ENCODE measurements at places on chromosomes 6 and 20.

DNA sequence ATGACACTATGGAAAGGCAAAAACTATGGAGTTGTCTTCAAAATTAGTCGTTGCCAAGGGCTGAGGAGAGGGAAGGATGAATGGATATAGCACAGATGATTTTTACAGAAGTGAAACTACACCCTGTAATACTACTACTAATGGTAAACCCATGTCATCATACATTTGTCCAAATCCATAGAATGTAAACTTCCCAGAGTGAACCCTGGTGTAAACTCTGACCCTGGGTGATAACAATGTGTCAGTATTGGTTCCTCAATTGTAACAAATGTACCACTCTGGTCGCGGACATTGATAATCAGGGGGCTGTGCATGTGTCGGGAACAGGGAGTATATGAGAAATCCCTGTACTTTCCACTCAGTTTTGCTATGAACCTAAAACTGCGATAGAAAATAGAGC, 72.2 kb downstream of the CNBD2 start:
- peak; percentile 19 for DNase-seq

DNA sequence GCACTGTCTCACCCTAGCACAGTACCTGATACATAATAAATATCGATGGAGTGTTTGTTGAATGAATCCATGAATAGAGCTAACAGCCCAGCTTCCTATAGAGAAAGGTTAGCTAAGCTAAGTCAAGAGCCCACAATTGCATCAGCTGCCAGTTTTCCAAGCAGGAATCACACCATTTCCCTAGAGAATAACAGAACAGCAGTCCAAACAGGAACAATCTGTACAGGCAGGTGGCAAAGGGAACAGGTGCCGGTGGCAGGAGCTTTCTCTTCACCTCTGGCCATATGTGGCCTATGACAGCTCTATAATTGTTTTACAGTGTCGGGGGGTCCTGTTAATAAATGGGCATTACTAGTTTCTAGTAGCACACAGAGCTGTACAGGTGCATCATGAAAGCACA, 38.8 kb downstream of the ISM1 start:
- DNase-seq, result no peak

GRCh38 chr6:63571361-63572043, 778 bp upstream of the LOC128125822 start:
- DNase-seq, result no peak

DNA sequence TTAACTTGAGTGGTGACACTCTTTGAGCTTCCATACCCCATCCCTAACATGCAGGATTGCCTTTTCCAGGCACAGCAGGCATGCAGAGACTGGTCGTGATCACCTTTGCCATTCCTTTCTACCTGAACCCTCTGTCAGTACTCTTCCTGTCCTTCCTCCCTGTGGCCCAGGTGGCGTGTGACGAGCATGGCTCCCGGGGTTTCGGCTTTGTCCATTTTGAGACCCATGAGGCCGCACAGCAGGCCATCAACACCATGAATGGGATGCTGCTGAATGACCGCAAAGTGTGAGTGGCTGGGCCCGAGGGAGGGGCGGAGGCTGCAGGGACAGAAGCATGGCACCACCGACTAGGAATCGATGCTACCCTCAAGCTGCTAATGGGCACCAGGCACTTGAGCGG, 6.7 kb downstream of the PABPC1L start:
- no peak for DNase-seq

- no peak for DNase-seq
These were observed 84.5 kb upstream of the TOX2 start for GRCh38 chr20:43829951-43830690.

DNA sequence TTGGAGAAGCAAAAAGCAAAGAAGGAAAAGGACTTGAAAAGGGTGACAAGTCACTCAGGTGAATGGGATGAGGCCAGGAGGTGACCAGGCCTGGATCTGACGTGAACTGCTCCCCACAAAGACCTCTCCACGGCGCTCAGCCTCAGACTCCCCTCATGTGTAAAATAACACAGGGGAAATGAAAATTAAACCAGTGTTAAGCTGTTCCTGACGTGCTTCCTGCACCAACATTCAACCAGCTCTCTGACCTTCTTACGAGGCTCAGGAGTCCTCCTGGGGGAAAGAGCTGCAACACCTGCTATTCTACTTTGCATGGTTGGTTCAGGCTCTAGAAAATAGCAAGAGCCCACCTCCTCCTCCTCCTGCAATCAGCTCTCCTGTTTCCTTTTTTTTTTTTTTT, 256.7 kb downstream of the ATXN1 start:
- DNase-seq, result no peak

GRCh38 chr6:110822249-110822648, 7.0 kb upstream of the CDK19 start:
- no peak for DNase-seq

DNA sequence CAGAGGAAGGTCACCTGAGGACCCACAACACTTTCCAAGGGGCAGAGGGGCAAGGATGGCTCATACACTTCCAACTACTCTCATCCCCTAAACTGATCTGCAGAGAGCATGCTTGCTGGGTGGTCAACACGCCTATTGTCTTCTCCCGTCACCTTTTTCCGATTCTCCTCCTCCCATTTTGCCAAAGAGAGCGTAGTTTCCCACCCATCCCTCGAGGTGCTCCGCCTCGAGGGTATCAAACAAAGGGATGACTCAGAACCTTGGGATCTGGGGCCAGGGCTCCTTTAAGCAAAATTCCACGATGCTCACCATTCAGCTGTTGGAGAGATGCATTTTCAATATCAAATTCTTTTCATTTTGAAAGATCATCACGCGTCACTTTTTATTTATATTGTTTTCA, 507.5 kb upstream of the SULF2 start:
- no peak for DNase-seq

- DNase-seq, result no peak
These were observed 676.6 kb downstream of the DHX35 start for GRCh38 chr20:39638731-39639130.

DNA sequence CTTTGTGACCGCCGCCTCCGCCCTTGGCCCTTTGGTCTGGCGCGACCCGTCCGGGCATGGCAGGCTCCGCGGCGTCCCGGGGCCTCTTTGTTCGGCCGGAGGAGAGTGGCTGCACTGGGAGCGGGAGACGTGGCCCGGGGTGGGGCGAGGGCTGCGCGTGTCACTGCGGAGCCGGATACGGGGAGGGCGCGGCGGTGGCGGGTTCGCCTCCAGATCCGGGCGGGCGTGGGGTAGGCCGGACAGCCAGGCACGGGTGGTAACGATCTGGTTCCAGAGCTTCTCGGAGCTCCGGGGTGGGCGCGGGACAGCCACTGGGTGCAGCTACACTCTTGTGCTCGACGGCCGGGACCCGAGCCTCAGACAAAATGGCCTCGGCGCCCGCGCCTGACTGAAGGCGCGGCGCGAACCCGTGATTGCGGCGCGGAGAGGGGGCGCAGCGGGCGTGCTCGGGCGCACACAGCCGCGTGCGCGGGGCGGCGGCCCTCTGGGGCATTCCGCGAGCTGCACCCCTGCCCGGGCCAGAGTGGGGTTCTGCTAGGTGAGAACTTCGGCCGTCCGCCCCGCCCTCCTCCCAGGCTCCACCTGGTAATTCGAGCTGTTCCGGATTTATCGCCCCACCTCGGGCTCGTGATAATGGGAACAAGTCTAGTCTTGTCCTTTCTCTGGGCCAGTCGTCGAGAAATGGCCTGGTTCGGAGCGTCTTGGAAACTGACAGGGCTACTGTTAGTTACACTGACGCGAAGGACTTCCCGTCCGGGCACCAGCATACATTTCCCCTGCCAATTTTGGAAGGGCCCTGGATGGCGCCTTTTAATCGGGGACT, 1.0 kb downstream of the LOC128125822 start:
- peak; percentile 75 for DNase-seq

DNA sequence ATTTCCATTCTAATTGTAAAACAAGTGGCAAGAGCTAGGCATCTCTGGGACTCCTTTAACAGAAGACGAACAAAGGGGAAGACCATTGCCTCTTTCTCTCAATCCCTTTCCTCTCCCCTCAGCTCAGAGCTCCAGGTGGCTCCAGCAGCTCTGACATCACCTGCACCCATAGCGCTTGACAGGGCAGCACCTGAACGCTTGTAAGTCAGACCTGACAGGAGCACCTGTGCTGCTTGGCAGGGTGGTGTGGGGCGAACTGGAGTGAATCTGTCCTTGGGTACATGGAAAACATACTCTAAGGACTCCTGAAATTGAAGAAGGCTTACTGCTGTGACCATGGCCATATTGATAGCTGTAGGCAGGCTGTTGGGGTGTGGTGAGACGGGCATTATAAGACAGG, 409.5 kb upstream of the AGPAT4 start:
- no peak for DNase-seq

GRCh38 chr20:62900692-62901584, 25.4 kb downstream of the DIDO1 start:
- DNase-seq, result no peak

- DNase-seq, result peak; percentile 62
These were observed 11.4 kb downstream of the NUDT3 start for GRCh38 chr6:34381081-34381480.

DNA sequence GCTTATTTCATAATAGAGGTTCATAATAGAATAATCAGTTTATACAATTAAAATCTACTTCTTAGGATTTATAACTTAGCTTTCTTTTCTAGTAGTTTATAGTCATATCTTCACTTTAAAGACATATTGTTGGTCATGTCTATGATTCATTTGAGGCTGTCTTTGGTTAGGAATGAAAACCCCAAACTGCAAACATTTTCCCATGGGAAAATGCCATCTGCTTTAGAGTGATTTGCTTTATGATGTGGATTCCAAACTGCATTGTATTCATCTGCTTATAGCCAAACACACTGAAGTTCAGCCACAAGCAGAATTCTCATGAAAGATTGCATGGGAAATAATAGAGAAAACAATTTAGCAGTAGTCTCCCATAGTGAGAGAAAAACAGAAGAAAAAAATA, 128.0 kb downstream of the RFPL4B start:
- no peak for DNase-seq

DNA sequence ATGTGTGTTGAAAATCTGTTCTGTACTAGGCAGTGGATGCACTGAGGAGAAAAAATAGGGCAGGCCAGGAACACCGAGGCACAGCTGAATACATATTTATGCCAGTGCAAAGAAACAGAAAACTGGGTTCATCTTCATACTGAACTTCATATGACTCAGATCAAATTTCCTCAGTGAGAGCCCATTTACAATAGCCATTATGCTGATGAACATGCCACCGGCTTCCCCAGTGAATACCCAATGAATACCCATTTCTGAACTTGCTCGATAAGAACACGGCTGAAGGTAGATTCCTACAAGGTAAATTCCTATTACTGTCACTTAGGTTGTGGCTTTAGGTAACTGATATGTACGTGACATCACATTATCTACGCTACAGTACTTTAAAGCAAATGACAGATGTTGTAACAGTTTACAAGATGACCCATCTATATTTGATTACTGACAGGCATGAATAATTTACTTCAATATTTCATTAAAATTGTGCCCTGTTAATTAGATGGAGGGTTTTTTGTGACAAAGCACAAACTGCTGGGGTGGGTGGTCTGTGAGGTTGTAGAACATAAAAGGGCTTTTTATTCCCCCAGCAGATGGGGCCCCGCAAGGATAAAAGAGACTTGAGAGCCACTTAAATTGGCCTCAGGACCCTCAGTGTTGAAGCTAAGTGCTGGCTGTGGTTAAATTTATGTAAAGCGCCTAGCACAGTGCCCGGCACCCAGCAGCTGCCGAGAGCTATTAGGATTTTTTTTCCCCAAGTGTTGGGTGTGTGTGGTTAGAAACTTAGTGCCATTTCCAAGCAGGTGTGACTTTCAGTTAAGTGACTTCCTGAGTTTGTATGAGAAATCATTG, 264.5 kb downstream of the CD83 start:
- DNase-seq, result no peak

DNA sequence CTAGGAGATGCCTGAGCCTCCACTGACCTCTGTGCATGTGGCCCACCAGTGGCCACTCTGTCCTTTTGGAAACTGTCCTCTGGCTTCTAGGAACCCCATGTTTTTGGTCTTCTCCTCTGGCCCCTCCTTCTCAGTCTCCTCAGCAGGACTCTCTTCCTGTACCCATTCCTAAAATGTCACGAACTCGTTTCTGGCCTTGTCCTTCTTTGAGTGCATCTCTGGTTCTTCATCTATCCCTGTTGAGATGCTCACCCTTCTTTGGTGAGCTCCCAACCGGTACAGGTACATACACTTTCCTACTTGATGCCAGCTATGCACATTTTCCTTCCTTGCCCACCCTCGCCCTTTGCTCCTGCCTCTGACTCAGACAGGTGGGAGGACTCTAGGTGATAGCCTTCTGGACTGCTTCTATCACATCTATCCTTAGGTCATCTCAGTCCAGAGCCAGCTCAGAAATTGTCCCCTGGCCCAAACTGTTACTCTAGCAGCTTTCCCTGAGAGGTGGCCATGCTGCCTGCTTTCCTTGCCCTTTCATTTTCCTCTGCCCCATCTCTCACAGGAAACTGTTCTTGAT, 14.8 kb upstream of the NNAT start:
- no peak for DNase-seq

DNA sequence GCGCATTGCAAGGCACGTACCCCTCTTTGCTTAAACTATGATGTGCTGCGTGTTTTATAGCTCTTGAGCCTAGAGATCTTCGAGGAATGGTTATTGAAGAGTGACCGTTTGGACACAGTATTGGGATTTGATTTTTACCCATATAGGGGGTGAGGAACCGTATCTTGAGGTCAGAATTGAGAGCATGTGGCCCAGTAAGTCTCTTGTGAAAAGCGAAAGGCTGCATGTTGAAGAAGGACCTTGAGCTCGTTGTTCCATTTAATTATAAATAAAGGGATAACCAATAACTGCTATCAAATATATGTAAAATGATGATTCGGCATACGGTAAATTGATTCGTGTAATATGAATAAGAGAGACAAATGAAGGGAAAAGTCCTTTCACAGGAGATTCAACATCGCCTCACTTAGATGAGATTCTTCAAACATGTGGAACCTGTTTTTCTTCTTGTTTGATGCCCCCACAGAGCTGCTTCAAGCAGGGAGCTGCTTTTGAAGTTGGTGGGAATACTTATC, 66.6 kb downstream of the AKAP12 start:
- no peak for DNase-seq

DNA sequence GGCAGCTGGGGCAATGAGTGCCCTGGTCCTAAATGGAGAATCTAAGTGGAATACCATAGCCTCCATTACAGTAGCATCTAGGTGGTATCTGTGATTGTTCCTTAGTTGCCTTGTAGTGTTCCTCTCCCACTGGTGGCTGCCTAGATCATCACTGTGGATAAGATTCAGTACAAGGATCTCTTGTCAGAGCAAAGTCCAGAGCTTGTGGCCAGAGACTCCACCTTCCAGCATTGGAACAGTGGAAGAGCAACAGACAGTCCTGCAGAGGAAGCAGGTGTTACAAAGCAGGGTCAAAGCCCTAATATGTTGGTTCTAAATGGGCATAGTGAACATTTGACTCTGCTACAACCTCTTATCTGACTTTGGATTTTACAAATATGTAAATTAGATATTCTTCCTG, 194.1 kb upstream of the GRIK2 start:
- DNase-seq, result no peak

- DNase-seq, result peak; percentile 56
These were observed 84.3 kb downstream of the CARMIL1 start for GRCh38 chr6:25363427-25363826.

GRCh38 chr20:21126581-21126870, 644 bp downstream of the KIZ start:
- no peak for DNase-seq

GRCh38 chr6:27241443-27241842, 6.1 kb upstream of the PRSS16 start:
- no peak for DNase-seq

All from suppressor macrophage (primary cell).